Ovary (tissue), 10 donors: ENCODE measurements at places on chromosomes 5 and 9. TPM values are rescaled to one million over a fixed set of nuclear protein-coding genes. Genes with fewer than 3 reads are reported as not detected.

DNA sequence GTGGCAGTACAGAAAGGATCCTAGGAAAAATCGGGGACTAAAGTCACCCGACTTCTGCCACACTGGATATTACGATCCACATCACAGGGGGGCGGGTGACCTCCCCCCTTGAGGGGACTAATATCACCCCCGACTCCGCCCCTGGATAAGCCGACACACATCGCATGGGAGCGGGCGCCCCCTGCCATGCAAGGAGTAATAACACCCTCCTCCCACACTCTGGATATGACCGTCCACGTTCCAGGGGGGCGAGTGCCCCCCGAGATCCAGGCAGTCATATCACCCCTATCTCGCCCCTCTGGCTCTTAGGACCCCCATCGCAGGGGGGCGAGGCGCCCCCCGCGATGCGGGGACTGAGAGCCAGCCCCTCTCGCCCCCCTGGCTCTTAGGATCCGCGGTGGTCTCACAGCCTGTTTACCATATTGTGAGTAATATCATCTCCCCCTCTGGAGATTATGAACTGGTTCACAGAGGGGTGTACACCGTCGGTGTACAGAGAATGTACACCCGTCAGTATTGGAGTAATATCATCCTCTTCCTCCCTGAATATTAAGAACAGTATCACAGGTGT is 423.0 kb downstream of the DIRAS2 start:
- no peaks in the 10 kb centered on the region for H3K4me1 ChIP-seq
- no peak overlapping the region for H3K27ac ChIP-seq
- DNase-seq = no peak
- no peak overlapping the region for H3K4me3 ChIP-seq
- H3K36me3 ChIP-seq = no peaks in the 10 kb centered on the region

DNA sequence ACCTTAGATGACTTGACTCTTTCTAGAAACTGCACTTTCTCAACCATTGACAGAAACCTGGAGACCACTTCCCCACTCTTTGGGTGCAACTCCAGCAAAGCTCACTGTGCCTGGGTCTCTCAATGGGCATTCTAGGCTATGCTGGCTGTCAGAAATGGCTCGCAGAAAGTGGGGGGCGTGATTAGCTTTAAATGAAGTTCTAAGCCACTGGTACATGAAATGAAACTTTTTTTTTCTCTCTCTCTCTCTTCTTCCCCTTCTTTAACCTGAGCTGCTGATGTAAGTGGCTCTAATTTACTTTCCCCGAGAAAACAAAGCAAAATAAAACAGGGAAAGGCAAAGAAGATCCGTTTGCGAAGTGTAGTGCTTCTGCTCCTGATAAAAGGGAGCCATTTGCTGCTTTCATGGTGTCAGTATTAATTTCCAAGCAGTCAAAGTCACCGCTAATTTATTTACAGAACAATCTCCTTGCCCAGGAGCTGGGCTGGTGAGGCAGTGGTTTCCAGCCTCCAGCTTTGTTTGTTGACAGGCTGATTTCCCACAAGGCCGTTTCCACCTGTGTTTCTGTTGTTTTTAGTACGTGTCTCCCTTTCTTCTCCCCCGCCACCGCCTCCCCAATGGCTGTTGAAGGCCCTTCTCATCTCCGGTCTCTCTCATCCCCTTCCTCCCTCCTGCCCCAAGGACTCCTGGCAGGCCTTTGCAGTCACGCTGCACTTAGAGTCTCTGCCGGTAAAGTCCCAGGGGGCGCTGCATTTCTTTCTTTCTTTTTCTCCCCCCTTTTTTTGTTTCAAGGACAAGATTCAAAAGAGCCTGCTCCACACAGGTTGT is 422.9 kb downstream of the EBF1 start:
- no peaks in the 10 kb centered on the region for H3K4me1 ChIP-seq
- H3K36me3 ChIP-seq = no peaks in the 10 kb centered on the region
- H3K27me3 ChIP-seq = no peaks in the 10 kb centered on the region
- no peak overlapping the region for H3K4me3 ChIP-seq
- DNase-seq = no peak

GRCh38 chr5:72557167-72558045 is 50.2 kb upstream of the ZNF366 start:
- no peaks in the 10 kb centered on the region for H3K36me3 ChIP-seq
- peak overlapping the region; percentile 27 for H3K4me3 ChIP-seq
- no peaks in the 10 kb centered on the region for H3K27me3 ChIP-seq
- peak overlapping the region; percentile 72 for H3K27ac ChIP-seq
- DNase-seq = no peak

- no peaks in the 10 kb centered on the region for H3K27me3 ChIP-seq
- no peak overlapping the region for H3K4me3 ChIP-seq
- DNase-seq = no peak
- H3K36me3 ChIP-seq = no peaks in the 10 kb centered on the region
- no peaks in the 10 kb centered on the region for H3K4me1 ChIP-seq
- H3K27ac ChIP-seq = no peak overlapping the region
These were observed 389.5 kb downstream of the PDE4D start for GRCh38 chr5:59504043-59504442.

DNA sequence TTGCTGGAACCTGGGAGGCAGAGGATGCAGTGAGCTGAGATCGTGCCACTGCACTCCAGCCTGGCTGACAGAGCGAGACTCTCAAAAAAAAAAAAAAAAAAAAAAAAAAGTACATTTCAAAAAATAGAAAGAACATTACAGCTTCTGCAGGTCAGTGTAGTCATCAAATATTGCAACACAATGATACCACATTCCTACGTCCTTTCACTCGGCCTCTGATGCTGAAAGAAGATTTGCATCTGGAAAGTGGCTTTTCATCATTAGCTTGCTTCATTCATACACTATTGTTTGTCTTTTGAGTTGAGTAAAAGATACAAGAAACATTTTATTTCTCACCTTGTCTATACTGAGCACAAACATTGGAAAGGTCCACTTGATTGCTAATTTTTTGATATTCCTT is 59.6 kb upstream of the CPLANE1 start:
- no peak overlapping the region for H3K4me3 ChIP-seq
- H3K36me3 ChIP-seq = no peaks in the 10 kb centered on the region
- H3K27ac ChIP-seq = no peak overlapping the region
- DNase-seq = no peak
- no peaks in the 10 kb centered on the region for H3K27me3 ChIP-seq
- H3K4me1 ChIP-seq = no peaks in the 10 kb centered on the region

The GOLM1 gene
- total RNA-seq = 17.5 TPM

- DNase-seq = no peak
- peaks cover 6% of the 10 kb centered on the region for H3K4me1 ChIP-seq
- H3K36me3 ChIP-seq = no peaks in the 10 kb centered on the region
- H3K4me3 ChIP-seq = no peak overlapping the region
- no peak overlapping the region for H3K27ac ChIP-seq
These were observed 4.4 kb downstream of the RABGAP1 start for GRCh38 chr9:122944960-122945888.

The LCN1 gene
- 5.3 TPM for total RNA-seq

GRCh38 chr9:93304574-93305496 is 120.9 kb downstream of the WNK2 start:
- no peak overlapping the region for H3K27ac ChIP-seq
- no peaks in the 10 kb centered on the region for H3K4me1 ChIP-seq
- no peaks in the 10 kb centered on the region for H3K36me3 ChIP-seq
- DNase-seq = peak; percentile 40

DNA sequence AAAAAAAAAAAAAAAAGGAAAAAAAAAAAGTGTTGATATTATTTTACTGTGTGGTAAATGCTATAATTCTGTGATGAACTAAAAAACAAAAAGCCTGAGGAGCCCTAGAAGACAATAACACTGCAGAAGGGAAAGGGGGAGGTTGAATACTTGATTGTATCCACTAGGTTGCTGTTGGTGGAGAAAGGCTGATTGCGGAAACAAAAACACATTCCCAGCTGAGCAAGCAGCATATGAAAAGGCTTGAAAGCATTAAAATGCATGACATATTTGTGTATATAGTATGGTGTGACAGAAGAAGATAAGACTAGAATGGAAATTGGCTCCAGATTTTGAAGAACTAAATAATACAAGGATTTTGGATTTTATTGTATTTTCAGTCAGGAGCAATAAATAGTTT is 8.9 kb downstream of the RABGAP1 start:
- H3K4me3 ChIP-seq = no peak overlapping the region
- no peaks in the 10 kb centered on the region for H3K27me3 ChIP-seq
- H3K4me1 ChIP-seq = peaks cover 8% of the 10 kb centered on the region

DNA sequence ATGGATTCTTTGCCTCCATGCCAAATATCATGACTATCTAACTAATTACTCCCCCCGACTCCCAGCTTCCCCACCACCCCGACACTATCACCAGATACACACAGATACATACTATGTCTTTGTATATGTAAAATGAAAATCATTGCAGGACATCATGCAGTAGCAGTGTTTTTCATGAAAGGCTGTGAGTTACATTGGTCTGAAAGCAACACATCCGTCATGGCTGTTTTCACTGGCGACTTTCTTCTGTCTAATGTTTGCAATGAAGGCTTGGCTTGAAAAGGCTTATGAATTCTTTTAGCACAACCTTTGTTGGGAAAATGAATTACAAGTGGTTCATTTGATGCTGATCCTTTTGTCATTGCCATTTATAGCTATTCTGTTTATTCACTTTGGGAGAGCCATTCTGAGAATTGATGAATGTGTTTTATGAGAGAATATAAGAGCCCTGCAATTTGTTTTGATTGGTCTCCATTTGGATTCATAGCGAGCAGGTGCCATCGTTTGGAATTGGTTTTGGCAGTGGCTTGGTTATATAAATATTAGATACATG is 103.4 kb downstream of the PIP5K1B start:
- DNase-seq = no peak
- H3K27me3 ChIP-seq = no peaks in the 10 kb centered on the region
- no peak overlapping the region for H3K4me3 ChIP-seq
- H3K4me1 ChIP-seq = peaks cover 3% of the 10 kb centered on the region
- no peaks in the 10 kb centered on the region for H3K36me3 ChIP-seq

GRCh38 chr5:54667136-54667535 is 149.6 kb downstream of the SNX18 start:
- H3K4me3 ChIP-seq = no peak overlapping the region
- H3K36me3 ChIP-seq = no peaks in the 10 kb centered on the region
- peaks cover 2% of the 10 kb centered on the region for H3K4me1 ChIP-seq
- H3K27me3 ChIP-seq = no peaks in the 10 kb centered on the region
- no peak overlapping the region for H3K27ac ChIP-seq
